ENCODE measurements at places on chromosomes 2 and 18.

GRCh38 chr2:149901231-149901859 lies 313.8 kb upstream of the MMADHC start:
- no peak for DNase-seq

- DNase-seq = no peak
These were observed 108.3 kb downstream of the HNRNPLL start for GRCh38 chr2:38494394-38494793.

GRCh38 chr2:16637304-16637703 lies 28.3 kb downstream of the CYRIA start:
- no peak for DNase-seq

DNA sequence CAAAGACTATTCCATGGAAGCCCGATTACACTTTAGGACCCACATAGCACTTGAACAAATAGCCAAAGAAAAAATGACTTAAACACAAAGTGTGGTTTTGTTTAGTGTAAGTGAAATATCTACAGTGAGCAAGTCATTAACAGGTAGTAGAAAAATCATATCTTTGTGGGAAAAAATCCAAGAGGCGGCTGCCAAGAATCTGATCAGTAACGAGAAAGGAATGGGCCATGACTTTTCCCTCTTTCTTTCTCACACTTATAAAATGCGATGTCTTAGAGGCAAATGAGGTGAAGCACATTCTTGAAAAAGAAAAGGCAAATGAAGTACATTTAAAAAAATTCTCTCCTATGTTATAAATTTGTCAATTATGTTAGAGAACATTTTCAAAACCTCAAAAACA lies 12.9 kb upstream of the GEMIN6 start:
- DNase-seq = no peak

- DNase-seq = no peak
These were observed 89.6 kb upstream of the PPP1CB start for GRCh38 chr2:28662044-28662443.

GRCh38 chr2:77296791-77297190 lies 225.4 kb downstream of the LRRTM4 start:
- no peak for DNase-seq

- DNase-seq = no peak
These were observed 422.0 kb downstream of the GALR1 start for GRCh38 chr18:77671456-77672167.

DNA sequence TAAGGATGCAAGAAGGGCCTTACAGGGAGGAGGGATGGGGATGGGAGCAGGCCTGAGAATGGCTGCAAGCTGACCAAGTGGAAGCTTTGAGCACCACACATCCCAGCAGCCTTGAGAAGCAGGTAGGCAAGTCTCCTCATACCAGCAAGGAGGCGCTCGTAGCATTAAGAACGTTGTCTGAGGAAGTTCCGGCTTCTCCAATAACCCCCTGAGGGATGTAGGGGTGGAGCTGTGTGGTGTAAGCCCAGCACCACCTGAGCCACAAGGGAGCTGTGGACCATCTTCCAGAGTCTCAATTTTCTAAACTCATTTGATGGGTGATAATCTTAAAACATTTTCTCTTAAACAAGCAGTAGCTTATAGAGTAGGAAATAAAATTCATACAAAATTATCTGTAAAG lies 50.6 kb downstream of the ST3GAL5 start:
- DNase-seq = no peak

DNA sequence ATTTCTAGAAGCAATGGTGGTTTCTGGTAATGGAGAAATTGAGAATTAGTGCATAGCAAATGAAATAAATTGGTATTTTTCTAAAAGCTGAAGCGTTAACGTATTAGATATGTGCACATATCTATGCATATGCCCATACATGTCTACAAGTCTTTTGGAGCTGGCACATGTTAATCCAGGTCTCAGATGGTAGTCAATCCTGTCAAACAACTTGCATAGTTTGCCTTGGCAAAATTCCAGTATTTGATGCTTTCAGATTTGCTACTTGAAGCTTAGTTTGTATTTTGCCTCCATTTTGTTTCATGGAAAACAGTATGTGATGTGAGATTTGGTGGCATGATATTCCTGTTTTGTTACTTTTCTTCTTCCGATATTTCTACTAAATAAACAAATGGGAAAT lies 304.6 kb downstream of the PARD3B start:
- no peak for DNase-seq

DNA sequence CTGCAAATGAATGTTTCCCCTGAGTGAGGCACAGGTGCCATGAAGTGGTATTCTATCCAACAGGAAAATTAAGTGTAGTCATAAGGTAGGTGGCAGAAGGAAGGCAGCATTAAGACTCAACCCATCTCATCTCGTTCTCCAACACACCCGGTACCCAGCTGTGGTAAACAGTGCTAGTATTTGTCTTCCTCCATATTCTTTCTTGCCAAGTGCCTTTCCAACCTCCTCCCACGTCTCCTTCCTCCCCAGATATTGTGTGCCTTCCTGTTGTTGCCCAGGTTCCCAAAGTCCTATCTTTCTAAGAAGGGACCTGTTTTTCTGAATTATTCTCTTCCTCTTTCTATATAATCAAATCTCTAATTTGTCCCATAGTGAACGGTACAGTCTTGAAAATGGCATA lies 83.5 kb downstream of the CRIM1 start:
- no peak for DNase-seq

- DNase-seq = no peak
These were observed 100.8 kb downstream of the OSBPL6 start for GRCh38 chr2:178295115-178295514.

GRCh38 chr2:194332799-194333490 lies 1324.1 kb upstream of the SLC39A10 start:
- DNase-seq = no peak

GRCh38 chr2:161379740-161380139 lies 36.4 kb upstream of the TBR1 start:
- DNase-seq = no peak

DNA sequence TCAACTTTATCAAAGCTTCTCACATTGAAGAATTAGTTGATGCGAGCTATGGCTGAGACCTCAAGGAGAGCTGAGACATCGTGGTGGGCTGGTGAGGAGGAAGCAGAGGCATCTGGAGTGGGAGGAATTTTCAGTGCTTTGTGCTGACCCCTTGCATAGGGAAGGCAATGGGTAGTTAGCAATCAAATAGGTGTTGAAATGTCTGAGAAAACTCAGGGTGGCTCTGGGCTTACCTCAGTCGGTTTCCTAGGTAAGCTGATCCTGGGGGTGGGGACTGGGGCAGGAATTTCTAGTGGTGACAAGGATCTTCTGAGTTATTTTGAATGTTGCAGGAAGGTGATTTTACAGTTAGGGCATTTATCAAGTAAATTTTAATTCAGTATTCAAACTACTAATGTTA lies 20.7 kb upstream of the DPP10 start:
- no peak for DNase-seq

DNA sequence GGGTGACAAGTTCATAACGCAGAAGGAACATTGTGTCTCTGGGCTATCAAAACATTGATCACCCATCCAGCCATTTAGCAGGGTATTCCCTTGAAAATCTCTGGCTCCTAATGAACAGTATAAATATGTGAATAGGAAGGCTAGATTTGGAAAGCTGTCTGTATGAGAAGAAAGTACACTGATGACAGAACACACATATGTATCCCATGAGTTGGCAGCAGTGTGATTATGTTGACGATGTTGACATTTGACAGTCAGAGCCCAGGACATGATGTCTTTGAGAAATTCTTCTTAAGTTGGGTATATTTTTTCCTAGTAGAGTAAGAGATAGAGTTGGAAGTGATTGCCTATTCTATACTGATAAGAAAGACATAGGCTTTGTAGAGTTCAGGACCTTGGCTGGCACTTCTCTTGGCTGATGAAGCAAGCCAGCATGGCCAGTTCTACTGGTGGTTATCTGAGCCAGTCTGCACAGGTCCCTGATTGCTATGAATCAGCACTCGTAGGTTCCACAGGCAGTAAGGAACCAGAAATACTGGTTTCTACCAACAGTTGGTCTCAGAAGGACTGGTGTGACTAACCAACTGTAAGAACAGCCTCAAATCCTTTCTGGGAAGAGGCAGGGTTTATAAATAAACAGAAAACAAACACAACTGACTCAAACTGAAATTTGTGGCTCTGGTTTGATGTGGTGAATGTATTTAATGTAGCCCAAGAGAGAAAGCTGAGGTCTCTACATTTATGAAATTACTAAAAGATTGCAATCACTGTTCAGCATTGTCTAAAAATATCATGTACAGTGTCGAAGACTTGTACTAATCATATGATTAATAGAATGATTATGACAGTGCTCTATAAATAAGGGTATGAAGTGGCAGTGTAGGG lies 43.9 kb upstream of the RAPH1 start:
- peak; percentile 55 for DNase-seq

DNA sequence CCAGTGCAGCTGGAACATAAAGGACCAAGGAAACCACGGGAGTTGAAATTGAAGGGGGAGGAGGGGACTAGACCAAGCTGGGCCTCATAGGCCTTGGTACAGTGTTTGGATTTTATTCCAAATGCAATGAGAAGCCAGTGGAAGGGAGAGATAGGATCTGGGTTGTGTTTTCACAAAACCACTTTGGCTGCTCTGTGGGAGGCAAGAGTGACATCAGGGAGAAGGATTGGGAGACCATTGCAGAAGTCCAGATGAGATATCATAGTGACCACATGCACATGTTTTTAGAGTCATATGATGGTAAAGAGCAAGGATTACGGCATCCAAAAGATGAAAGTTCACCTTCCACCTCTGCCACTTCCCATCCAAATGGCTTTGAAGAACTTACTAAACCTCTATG lies 210.2 kb downstream of the PAX3 start:
- DNase-seq = no peak

DNA sequence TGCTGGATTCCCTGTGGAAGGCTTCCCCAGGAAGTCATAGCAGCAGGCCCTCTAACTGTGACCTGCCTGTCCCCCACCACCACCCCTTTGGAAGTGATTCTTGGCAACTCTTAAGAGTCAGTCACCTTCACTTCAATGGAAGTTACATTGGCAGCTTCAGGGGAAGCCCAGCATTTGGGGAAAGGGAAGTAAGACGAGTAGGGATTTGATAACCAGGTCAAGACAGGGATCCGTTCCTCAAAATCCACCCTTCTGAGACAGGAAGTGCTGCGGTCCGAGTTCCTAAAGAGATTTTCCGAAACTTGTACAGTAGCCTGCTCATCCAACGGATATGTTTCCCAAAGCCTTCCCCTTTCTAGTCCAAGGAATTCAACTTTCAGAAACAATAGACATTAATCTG lies 54.2 kb downstream of the MRPL35 start:
- DNase-seq = no peak

- DNase-seq = no peak
These were observed 93.3 kb upstream of the PPP1CB start for GRCh38 chr2:28658369-28658768.

GRCh38 chr18:65753520-65753919 lies 2.7 kb downstream of the CDH7 start:
- DNase-seq = no peak

DNA sequence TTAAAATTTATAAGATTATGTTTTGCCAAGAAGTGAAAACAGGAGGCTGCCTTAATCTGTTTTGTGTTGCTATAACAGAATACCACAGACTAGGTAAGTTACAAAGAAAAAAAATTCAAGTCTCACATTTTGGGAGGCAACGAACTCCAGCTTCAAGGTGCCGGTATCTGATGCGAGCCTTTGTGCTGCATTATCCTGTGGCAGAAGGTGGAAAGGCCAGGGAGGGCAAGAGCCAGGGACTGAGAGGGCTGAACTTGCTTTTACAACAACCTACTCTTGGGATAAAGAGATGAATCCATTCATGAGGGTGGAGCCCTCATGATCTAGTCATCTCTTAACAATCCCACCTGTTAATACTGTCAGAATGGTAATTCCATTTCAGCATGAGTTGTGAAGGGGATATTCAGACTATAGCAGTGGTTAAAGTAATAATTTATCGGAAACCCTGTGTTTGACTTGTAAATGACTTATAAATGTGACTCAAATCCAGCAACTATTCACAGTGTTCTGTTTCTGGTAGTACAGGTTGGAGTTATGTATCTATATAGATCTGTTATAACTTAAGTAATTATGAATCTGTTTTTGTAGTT lies 3.7 kb downstream of the MTX2 start:
- no peak for DNase-seq
